ENCODE measurements at places on chromosomes 12 and 14.
A peak's percentile ranks its signal among the peaks of the same experiment; 100 is the strongest.

GRCh38 chr12:120590741-120591407 lies 9.7 kb upstream of the POP5 start:
- no peak for DNase-seq

DNA sequence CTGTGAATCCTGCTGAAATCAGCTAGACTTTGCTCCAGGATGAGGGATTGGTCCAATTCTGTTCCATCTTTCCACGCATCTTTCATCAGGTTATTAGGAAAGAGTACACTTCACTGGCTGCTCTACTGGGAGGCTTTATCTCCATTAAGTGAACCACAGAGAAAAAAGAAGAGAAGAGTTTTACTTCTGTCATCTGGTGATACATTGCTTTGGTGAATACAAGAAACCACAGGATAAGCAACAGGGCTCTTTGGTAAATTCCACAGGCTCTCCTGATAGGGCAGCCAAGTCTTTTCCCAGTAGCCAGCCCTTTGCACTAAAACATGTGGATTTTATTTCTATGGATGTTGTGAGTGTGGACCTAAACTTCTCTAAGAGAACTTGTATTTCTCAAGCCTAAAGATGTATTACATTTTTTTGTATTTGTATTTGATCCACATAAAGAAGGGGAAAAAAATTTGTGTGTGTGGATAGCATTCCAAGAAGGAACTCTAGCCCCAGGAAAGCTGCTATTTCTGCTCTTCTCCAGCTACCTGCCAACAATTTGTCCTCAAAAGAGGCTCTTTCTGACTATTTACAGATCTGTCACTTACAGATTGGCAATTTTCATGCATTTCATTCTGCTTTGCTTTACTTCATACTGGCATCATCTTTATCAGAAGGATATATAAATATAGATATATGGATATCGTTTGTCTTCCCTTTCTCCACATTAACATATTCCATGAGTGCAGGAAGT lies 1117.6 kb upstream of the TMEM132C start:
- DNase-seq = no peak

- DNase-seq = no peak
These were observed 41.7 kb downstream of the SUSD6 start for GRCh38 chr14:69652942-69653684.

- DNase-seq = no peak
These were observed 15.6 kb upstream of the NGB start for GRCh38 chr14:77286576-77286975.

DNA sequence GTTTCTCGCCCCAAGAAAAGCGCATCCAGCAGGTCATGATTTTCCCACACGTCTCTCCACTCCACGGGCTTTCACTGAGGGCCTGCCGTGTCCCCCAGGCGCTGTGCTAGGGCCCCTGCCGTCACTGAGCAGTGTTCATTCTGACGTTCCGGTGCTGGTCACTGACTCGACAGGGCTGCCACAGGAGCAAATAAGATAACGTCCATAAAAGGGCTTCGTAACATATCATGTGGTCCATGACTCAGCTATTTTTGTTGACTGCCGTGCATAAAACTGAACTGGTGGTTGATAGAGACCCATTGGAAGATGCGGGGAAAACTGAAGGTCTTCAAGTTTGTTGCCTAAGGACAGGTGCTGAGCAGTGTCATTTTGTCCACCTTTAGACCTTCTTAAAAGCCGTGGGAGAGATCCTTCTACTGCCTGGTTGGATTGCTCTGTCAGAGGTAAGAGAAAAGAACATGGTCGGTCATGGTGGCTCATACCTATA lies 46.3 kb downstream of the ADGRD1 start:
- DNase-seq = no peak

DNA sequence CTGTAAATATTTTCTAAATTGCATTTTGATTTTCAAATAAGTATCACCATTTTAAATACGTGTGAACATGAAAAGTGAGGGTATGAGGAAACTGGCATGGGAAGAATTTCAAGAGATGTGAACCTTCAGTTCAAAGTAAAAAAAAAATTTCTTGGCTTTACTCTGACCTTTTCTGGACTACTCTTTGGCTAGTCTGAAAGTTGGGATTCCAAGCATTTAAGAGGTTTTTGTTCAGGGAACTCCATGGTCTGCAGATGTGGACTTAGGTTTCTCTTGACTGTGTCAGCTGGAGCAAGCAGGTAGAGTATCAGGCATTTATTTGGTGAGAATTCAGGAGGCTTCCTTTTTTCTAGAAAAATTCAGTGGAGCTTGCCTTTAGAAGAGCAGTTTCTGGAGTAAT lies 311.6 kb downstream of the LRIG3 start:
- DNase-seq = no peak

DNA sequence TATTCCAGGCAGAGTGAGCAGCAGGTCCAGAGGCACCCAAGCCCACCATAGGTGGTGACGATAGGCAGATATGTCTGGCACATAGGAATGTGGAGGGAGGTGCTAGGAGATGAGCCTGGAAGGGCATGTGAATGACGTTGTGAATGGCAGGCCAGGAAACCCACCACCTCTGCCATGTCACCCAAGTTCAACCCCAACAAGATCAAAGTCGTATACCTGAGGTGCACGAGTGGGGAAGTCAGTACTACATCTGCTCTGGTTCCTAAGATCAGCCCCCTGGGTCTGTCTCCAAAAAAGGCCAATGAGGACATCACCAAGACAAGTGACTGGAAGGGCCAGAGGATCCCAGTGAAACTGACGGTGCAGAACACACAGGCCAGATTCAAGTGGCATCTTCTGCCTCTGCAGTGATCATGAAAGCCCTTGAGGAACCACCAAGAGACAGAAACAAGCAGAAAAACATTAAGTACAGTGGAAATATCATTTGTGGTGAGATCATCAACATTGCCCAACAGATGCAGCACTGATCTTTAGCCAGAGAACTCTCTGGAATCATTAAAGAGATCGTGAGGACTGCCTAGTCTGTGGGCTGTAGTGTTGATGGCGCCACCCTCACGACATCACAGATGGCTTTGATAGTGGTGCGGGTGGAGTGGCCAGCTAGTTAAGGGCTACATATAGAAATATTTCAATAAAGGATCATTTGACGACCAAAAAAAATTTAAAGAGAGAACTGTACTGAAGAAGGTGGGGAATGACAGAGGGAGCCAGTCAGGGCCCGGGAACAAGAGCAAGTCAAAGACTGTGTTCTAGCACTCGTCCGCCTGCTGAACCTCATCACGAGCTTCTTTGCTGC lies 99.7 kb downstream of the ZFP36L1 start:
- no peak for DNase-seq

DNA sequence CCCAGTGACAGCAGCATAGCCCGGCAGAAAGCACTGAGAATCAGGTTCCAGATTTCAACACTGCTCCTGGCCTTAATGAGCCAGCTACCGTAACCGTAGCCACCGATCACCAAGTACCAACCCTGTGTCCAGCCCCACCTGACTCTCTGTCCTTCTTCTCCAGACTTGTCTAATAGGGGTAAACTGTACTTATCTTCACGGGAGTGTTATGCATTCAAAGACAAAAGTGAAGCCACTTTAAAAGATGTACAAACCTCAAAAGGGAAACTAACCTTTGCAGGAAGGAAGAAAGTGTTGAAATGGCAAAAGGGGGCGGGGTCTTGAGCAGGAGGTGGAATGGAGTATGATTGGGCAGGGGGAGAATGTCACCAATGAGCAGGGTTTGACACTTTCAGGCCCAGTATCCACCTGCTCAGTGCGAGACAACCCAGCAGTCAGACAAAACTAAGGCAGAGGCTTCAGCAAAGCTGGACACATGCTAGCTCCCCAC lies 226.1 kb downstream of the CHST11 start:
- peak; percentile 24 for DNase-seq

- DNase-seq = no peak
These were observed 1.1 kb downstream of the INHBE start for GRCh38 chr12:57456145-57456700.

GRCh38 chr12:119704065-119704747 lies 36.3 kb downstream of the PRKAB1 start:
- no peak for DNase-seq

DNA sequence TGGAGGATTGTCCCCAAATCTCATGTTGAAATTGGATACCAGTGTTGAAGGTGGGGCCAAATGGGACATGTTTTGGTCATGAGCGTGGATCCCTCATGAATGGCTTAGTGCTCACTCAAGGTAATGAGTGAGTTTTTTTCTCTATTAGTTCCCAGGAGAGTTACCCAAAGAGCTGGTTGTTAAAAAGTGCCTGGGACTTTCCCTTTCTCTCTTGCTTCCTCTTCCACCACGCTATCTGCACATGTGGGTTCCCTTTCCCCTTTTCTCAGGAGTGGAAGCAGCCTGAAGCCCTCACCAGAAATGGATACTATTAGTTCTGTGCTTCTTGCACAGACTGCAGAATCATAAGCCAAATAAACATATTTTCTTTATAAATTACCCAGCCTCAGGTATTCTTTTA lies 465.4 kb downstream of the FSCB start:
- DNase-seq = no peak

DNA sequence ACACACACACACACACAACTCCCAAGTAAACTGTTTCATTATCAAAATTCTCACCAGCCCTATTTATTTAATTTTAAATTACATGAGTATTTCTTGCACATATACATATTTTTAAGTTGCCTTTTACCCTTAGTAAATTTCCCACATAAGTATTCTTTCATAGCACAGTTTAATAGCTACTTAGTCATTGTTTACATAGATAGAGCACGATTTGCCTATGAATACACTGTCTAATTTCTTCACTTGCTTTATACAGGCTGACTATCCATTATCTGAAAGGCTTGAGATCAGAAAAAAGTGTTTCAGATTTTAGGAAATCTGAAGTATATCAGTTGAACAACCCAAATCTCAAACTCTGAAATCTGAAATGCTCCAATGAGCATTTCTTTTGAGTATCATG lies 30.9 kb downstream of the NIN start:
- DNase-seq = no peak

GRCh38 chr14:54564071-54564867 lies 2.7 kb upstream of the SAMD4A start:
- peak; percentile 22 for DNase-seq

GRCh38 chr14:40221428-40221827 lies 789.2 kb upstream of the FBXO33 start:
- no peak for DNase-seq

GRCh38 chr12:110556705-110557104 lies 26.4 kb downstream of the PPTC7 start:
- no peak for DNase-seq

DNA sequence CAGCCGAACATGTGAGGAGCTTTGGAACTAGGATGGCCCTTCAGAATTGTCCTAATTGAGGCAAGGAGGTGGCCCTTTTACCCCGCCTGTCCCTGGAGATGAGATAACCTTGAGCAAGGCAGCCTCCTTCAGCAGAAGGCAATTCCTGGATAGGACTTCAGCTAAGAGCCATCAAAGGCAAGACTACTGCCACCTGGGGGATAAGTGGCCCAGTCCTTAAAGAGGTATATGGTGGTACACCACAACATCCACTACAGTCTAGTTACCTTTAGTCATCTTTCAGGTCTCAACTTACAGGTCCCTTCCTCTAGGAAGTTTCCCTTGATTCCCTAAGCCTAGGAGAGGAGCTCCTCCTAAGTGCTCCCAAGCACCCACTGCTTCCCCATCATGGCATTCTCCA lies 204.2 kb upstream of the CDKN3 start:
- DNase-seq = no peak

DNA sequence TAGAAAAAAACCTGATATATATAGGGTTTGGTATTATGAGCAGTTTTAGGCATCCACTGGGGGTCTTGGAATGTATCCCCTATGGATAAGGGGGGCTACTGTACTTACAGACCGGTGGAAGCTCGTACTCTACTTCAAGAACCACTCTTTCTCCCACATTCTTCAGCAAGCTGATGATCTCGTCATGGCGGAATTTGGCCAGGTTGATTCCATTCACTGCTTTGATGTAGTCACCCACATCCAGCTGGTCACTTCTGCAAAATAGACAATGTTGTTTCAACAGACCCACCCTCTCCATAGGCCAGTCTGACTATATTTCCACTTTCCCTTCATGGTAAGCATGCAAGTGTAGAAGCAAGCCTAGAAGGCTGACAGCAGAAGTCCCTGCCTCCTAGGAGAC lies 139.9 kb downstream of the GRIP1 start:
- no peak for DNase-seq

DNA sequence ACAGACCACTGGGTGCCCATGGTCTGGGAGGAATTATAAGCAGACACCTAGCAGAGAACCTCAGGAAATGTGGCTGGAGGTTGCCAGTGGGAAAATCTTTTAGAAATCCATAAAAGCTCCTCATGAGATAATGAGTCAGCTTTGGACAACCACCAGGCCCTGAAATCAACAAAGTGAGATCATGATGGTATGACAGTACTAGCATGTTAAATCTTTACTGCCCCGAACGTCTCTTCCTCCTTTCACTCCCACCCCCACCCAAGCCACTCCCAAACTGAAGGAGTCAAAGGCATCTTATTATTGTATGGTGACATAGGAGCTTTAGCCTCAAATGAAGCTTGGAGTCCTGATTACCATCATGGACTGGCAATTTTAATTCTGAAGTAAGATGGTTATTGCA lies 240.0 kb downstream of the DIO2 start:
- DNase-seq = no peak

- no peak for DNase-seq
These were observed 154.0 kb downstream of the ITPR2 start for GRCh38 chr12:26678697-26679660.

DNA sequence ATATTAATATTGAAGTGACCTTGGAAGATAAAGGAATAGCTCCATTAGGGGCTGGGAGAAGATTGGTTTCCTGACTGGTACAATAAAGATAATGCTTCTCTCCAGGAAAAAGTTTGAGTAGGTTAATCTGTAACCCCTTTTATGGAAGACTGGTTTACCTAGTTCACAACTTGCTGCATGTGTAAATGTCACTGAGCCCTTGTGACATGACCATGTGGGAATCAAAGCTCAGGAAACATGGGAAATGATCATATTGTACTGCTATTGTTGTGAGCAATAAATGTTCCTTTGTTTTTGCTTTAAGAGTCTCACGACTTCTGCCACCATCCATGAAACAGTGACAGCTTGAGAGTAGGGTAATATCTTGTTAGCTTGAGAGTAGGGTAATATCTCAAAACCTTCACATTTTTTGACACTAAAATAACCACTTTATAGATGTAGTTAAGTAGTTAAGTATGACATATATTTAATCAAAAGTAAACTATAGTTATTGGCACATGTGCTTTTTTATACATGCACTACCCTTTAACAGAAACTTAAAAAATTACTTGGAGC lies 1338.6 kb downstream of the FSCB start:
- DNase-seq = no peak

GRCh38 chr12:58479401-58479800 lies 440.9 kb downstream of the LRIG3 start:
- no peak for DNase-seq

GRCh38 chr12:2145433-2145998 lies 92.7 kb downstream of the CACNA1C start:
- no peak for DNase-seq

- DNase-seq = no peak
These were observed 5.7 kb downstream of the ARPC3 start for GRCh38 chr12:110444455-110444854.

Measured in hematopoietic multipotent progenitor cell (in vitro differentiated cells).